ENCODE measurements at places on chromosomes 7 and 10.

- DNase-seq: no peak
These were observed 675.6 kb upstream of the POT1 start for GRCh38 chr7:125605241-125605640.

DNA sequence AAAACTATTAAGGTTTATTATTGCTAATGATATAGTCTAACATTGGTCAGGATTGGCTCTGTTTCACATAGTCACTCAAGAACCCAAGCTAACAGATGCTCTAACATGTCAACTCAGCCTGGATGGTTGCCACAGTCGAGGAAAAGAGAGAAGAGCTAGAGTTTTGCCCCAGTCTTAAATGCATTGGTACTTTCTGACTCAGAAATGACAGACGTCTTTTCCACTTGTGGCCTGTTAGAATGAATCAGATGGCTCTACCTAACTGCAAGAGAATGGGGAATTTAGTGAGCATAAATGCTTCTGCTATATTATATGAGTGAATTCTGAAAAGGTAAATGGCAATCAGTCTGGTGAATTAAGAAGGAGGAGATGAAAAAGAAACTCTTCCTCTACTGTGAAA, 13.9 kb downstream of the HECTD2 start:
- no peak for DNase-seq

DNA sequence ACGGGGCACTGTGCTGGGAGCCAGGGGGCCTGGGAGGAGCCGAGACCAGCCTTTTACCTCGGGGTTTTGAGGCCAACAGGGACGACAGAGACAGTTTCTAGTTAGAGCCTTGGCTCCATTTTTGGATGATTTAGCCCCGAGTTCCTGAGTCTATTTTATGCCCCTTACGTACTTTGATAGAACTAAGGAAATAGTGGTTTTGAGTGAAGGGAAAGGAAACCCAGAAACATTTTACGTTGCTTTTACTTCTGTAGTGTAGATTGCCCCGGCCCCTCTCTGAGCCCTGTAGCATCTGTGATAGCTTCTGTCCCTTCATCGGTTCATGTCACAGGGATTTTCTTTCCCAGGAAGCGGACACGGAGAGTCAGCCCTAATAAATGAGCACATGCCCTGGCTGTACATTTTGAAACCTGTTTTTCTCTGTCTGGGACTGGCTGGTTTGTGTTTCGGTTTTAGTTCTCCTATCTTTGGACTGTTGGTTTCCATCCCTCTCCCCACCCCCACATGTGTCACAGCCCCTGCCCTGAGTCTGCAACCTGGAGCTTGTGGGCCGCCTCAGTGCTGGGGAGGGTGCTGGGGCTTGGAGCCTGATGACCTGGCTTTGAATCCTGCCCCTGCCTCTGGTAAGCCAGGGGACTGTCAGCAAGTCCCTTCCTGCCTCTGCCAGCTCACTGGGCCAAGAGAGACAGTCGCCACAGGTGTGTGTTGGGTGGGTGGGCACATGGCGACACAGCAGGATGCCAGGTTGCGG, 6.9 kb upstream of the ORAI2 start:
- DNase-seq: no peak

GRCh38 chr10:24926557-24926956, 25.8 kb downstream of the PRTFDC1 start:
- no peak for DNase-seq

- no peak for DNase-seq
These were observed 144.0 kb downstream of the PLCE1 start for GRCh38 chr10:94137747-94138146.

DNA sequence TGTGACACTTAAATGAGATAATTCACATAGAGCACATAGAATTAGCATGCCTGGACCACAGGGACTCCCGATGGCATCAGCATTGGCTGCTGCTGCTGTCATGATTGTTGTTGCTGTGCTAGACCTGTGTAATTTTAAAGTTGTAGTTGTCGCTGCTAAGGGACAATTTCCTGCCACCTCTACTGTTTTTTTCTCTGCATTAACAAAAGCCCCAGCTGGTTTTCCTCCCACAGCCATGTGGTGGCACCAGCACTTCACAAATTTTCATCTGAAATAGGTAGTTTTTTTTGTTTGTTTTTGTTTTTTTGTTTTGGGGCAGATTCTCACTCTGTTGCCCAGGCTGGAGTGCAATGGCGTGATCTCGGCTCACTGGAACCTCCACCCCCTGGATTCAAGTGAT, 25.4 kb upstream of the PRXL2A start:
- no peak for DNase-seq

DNA sequence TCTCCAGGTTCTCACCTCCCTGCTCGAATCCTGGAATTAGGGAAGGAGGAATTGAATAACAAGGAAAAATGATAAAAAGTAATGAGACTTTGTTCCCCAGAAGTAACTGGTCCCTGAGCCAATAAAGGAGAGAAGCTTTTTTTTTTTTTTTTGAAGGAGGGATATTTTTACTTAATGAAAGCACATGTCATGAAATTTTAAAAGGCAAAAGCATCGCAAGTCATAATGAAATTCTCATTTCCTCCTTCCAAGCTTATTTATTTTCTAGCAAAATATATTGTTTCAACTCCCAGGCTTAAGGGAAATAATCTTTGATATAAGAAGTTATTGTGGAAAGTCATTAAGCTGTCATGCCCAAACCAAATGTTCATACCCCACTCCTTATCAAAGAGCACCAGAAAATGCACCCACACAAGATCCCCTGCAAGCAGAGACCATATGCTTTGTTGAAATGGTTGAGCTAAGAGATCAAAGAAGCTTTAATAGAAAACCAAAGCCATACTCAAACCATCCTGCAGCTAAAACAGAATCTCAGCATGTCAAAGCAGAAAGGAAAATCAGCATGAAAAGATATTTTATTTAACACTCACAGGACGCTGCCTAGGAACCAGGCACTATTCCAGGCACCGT, 16.7 kb upstream of the ABCC2 start:
- DNase-seq: no peak

- no peak for DNase-seq
These were observed 98.8 kb downstream of the OAT start for GRCh38 chr10:124319926-124320391.

GRCh38 chr10:33199731-33200232, 134.7 kb downstream of the NRP1 start:
- no peak for DNase-seq

DNA sequence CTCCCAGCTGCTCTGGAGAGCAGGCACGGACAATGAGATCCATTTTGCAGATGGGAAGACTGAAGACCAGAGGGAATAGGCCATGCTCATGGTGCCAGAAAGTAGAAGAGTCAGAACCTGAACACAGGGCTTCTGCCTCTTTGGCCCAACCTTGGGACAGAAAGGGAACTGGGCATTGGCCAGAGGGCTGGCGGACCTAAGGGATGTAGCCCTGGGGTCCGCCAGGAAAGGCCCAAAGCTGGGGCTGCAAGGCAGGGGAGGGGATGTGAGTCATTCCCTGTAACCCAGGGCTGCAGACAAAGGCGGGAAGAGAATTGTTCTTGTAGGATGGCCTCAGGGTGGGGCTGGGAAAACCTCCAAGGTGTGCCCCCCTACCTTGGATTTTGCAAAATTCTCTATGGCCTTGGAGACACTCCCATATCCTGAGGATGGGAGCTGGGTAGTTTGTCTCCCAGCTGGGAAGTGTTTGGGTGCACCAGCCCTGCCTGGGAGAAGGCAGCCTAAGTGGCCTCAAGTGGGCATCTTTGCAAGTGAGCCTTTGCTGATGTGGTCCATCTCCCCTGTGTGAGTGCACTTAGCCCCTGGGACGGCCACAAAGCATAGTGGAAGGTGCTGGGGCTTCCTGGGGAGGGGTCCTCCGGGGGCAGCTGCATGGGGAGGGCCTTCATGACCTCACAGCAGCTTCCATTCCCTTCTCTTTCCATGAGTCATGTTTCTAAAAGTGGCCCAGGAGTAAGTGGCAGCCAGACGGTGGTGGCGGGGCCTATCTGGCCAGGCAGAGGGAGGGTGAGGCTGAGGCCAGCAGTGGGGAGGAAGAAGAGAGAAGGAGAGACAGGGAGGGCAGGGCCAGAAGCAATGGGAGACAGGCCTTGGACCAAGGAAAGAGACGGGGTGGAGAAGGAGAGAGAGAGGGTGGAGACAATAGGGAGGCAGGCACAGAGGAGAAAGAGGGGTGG, 9.2 kb downstream of the AQP1 start:
- DNase-seq: peak; percentile 83

DNA sequence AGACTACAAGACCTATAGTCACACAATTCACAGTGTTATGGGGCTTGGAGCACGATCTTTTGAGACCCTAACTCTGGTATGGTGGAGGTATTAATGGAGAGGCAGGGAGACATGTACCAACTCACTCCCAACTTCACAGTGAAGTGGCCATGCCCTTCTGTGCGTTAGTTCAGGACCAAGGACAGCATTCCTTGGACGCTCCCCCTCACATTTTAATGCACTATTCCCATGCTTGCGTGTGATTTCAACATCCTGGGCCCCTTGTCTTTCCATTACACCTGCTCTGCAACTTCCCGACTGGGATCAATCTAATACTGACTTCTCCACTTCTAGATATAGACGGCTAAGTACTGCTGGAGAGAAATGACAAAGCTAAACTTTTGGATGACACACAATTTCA, 72.7 kb downstream of the PLCE1 start:
- DNase-seq: no peak

- no peak for DNase-seq
These were observed 3.8 kb upstream of the DMTF1 start for GRCh38 chr7:87148332-87148955.

GRCh38 chr7:65438598-65438997, 64.9 kb downstream of the ZNF92 start:
- no peak for DNase-seq

- DNase-seq: no peak
These were observed 11.1 kb upstream of the SDK1 start for GRCh38 chr7:3289996-3290395.

DNA sequence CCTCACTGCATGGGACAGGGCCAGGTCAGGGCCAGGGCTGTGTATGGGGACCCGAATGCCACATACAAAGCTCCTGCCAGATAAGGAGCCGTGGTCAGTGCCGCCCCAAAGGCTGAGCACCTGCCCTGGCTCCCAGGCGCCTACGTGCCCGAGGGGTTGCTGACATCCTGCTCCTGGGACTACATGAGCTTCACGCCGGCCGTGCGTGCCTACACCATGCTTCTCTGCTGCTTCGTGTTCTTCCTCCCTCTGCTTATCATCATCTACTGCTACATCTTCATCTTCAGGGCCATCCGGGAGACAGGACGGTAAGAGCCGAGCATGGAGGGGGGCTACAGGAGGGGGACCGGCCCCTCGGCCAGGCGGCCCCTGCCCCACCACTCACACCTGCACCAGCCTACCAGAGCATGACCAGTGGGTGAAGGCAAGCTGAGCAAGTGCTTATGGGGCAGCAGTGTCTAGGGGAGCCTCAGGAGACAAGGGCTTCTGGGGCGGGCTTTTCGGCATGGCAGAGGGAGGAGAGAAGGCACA, 4.9 kb downstream of the OPN4 start:
- DNase-seq: no peak

- no peak for DNase-seq
These were observed 69.4 kb downstream of the NOC3L start for GRCh38 chr10:94293354-94293753.

- DNase-seq: no peak
These were observed 3.3 kb downstream of the SKAP2 start for GRCh38 chr7:26861050-26861449.

DNA sequence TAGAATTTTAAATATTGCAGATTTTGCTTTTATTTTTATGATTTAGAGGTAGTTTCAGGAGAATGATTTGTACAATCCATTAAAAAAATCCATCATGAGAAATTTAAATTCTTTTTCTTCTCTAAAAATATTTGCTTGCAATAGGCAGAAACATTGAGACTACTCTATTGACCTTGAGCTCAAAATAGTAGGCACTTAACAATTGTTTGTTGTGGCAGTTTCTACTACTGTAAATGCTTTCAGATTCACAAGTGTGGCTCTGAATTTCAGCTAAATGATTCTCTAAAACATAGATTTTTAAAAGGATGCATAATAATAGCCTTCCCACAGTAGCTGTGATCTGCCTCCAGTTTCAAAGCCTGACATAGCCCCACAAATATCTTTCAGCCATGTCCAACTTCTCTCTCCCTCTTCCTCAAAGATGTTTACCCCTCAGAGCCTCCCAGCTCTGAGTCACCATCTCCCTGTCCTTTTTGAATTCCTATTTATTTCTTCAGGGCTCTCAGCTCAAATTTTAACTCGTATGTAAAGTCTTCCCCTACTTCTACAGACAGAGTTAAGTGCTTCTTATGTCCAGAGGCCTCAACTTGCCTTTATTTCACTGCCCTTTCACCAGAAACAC, 160.5 kb downstream of the AOAH start:
- no peak for DNase-seq

Data from lower leg skin (tissue), 4 donors.